ENCODE measurements at places on chromosomes 4 and X.

DNA sequence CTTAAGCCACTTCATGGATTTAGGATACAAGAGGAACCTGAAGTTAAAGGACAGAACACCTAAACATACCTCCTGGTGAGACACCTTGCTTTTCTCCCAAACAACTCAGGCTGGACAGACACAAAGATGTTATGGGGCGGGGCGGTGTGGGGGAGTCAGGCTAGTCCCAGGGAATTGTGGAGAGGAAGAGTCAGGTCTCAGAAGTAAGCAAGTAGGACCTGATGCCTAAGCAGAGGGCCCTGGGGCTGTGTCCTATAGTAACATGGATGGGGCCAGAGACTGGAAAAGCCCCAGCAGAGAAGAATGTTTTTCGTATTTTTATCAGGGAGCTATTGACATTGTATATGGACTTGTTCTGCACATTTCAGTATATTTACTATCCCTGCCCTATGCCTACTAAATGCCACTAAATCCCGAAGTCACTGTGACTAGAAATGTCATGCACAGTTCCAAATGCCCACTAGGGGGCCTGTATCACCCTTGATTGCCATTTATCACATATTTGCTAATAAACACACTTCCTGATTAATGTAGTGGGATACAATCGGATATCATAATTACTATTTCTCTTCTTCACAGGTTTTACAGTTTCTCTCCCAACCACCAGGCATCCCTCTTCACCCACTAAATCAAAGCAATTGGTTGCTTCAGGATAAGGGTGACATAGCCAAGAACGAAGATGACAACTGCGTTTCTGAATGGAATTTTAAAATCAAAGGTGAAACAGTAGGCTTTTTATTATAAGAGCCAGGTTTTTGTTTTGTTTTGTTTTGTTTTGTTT is 23.8 kb upstream of the ARHGAP10 start:
- DNase-seq: peak; percentile 17

DNA sequence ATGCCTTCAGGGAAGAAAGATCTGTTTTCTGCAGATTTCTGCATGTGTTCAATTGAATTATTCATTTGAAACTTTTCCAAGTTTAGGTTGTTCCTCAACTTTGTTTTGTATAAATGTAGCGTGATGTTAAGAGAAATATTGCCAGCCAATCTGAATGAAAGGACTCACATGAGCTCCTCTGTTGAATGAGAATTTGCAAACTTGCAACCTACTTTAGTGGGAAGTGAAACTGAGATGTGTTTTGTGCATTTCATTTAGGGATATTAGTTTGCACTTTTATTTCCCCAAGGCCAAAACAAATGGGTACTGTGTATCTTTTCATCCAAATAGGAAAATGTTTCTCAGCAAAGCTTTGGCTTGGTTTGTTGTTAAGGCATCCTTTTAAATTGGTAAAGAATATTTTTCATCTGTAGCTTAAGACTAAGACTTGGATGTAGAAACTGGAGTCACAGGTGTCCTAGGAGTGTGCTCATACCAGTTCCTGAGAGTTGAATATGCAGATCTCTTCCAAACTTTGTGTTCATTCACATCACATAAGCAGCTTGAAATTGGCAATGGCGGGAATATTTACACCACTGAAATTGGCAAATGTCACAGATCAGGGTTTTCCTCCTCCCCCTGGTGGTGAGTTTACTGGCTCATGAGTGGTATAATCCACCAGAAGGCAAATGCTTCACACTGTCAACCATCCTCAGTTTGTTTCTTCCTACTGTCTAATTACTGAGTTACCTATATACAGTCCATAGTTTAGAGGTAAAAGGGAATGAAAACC is 193.6 kb upstream of the BANK1 start:
- DNase-seq: no peak

DNA sequence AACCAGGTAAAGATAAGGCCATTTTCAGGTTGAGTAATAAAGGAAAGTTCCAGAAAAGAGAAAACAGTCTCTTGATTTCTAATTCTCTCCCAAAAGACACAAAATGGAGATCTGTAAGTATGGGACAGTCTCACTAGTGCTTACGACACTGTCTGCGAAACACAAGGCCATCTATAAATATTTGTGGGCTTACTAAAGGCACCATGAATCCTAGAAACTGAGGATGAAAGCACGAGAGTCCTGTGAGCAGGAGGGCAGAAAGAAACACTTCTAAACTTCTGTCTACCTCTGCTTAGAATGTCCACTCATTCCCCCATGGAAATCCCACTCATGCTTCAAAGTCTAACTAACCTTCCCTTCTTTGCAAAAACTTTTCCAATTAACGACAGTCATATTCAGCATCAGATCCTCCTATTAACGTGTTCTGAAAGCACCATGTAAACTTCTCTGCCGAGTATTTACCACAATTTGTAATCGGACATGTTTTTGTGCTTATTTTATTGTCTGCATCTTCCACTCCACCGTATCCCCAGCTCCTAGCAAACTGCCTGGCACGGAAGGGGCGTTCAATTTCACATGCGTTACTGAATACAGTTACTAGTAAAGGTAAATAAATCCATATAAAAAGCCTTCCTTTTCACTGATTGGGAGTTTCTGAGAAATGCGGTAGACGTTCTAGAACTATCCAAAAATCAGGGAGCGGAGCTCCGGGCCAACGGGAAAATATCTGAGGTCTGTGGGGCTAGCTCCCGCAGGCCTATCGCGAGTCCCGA is 665 bp downstream of the PSMD10 start:
- no peak for DNase-seq

- no peak for DNase-seq
Measured at GRCh38 chr4:99950913-99951254, 809 bp upstream of the H2AZ1 start.

GRCh38 chrX:19740744-19741143 is 146.7 kb downstream of the SH3KBP1 start:
- DNase-seq: no peak
